ENCODE measurements at places on chromosomes 3 and 15.
A peak's percentile ranks its signal among the peaks of the same experiment; 100 is the strongest.

DNA sequence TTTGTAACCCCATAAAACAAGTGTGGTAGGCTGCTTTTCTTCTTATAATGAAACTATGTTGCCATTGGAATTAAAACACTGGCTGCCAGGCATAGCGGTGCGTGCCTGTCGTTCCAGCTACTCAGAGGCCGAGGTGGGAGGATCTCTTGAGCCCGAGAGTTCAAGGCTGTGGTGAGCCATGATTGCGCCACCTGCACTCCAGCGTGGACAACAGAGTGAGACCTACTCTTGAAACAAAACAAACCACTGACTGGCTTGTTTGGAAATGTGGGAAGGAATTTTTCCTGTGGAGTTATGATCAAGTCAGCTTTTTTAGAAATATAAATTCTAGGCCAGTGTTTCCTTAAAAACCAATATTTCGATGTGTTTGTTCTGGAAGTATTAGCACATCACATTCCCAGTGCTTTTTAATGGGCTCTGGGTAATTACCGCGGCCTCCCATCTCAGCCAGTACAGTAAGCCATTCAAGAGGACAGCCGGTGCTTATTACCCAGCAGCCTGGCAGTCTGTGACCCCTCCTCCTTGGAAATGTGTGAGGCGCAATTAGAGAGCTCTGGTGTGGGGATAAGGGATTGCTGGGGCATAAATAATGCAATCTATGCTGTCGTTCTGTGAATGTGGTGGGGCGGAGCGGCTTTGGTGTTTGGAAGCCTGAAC is 58.3 kb upstream of the TRAK1 start:
- DNase-seq, result no peak

DNA sequence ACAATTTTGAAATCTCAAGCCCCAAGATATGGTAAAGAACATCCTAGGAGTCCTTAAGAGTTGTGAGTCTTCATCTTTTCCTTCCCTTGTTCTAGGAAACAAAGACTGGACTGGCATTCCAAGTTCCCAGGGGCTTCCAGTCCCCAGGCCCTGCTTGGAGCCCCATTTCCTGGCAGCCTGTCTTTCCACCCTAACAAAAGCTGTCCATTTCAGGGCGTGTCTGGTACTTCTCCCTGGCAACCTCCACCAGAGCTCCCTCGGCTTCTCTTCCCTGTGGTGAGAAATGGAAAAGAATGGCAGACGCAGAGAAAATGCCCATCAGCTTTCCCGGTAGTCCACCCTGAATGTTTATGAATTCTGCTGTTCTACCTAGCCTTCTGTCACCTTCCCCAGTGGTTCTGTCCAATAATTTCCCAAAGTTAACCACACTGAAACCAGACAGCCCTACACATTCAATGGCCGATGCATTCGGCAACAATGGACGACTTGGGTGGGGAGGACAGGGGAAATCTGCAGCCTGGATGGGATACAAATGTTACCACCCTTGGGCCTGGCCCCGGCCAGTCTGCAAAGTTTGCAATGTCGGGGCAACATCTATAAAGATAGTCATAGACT is 6.8 kb downstream of the RAB6B start:
- DNase-seq, result peak; percentile 4

- DNase-seq, result no peak
Observed at GRCh38 chr3:169508426-169508825, 155.1 kb downstream of the MECOM start.

- DNase-seq, result peak; percentile 62
Observed at GRCh38 chr3:32239307-32240158, 1.1 kb downstream of the CMTM8 start.

DNA sequence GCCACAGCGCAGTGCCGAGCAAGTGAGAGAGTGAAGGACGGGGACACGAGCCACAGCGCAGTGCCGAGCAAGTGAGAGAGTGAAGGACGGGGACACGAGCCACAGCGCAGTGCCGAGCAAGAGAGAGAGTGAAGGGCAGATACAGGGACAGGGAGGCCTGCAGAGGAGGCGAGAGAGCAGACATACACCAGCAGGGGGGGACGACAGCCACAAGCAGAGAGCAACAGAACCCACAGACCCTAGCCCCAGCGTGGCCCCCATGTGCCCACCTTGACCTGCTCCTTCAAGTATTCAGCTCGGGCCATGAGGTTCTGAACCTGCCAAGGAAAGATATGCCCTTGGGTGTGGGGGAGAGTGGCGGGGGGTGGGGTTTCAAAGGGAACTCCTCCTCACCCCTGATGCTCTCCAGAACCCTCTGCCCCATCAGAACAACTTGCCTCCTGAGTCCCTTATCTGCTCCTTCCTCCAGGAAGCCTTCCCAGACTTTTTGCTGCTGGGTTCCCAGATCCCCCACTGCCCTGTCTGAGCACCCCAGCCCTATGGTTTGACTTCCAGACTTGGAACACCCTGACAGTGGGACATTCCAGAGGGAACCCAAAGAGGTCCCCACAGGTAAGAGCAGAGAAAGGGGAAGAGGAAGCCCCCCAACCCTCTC is 5.3 kb downstream of the ULK3 start:
- no peak for DNase-seq

- DNase-seq, result no peak
Observed at GRCh38 chr3:105497386-105497785, 130.7 kb downstream of the ALCAM start.

- no peak for DNase-seq
Observed at GRCh38 chr3:117695321-117695720, 985.7 kb downstream of the TUSC7 start.

- DNase-seq, result no peak
Observed at GRCh38 chr15:68379058-68379758, 52.8 kb downstream of the ITGA11 start.

DNA sequence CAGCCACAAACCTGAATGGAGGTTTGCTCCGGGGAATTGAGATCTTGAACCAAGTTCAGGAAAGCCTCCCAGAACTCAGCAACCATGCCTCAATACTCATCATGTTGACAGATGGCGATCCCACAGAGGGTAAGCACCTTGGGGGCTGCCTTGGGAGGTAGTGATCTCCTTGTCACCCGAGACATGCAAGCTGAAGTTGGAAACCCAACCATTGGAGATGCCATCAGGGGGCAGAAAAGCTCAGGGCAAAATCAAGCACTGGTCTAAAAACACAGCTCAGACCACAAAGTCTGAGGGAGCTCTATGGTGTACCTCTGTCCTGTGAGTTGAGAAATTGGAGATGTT is 5.8 kb downstream of the ITIH1 start:
- DNase-seq, result no peak

DNA sequence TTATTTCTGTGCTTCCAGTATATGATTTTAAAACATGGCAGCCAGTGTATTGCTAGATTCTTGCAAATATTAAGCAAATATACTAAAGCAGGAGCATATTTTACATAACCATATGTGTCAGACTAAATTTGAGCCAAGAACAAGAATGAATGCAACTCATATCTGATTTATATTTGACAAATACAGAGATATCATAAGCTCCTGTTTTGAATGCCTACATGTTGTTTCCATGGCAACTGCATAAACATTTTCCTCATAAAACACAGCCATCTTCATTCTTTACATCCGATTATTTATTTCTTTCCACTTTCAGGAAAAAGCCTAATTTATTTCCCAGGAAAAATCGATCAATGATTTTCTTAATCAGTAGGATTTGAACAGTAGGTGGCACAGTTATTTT is 172.2 kb upstream of the TSPAN3 start:
- no peak for DNase-seq

DNA sequence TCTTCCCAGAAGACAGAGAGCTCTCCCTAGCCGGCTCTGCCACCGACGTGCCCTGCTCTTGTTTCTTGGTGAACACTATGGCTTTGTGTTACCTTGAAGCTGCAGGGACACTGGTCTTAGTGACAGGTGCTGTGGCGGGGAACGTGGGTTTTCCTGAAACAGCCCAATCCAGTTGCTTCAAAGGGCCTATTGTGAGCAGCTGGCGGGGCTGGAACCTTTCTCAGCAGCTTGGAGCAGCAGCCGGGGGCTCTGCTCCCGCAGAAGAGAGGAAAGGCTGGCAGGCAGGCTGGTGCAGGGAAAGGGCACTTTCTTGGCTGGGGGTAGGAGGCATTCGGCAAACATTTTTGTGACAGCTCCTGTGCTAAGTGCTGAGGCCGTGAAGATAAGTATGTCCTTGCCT is 12.8 kb downstream of the MYZAP start:
- no peak for DNase-seq

- DNase-seq, result no peak
Observed at GRCh38 chr3:151404316-151404715, 19.8 kb upstream of the P2RY12 start.

DNA sequence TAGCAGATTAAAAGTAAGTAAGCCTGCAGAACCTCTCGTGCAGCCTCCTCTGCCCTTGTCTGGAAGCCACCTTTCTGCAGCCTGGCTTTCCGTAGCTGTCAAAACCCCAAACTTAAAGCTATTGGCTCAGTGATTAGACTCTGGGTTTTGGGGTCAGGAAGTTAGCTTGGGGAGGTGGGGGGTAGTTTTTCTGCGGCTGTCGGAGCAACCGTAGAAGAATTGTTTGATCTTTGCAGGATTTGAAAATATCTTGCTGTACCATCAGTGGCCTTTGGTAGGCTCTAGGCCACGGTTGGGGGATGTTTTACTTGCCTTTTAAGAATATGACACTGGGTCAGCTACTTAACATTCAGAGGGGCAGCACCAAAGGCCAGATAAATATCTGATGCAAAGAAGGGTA is 88.4 kb upstream of the RASGRP1 start:
- DNase-seq, result no peak

GRCh38 chr15:80154336-80154735 is 1.5 kb downstream of the FAH start:
- no peak for DNase-seq

DNA sequence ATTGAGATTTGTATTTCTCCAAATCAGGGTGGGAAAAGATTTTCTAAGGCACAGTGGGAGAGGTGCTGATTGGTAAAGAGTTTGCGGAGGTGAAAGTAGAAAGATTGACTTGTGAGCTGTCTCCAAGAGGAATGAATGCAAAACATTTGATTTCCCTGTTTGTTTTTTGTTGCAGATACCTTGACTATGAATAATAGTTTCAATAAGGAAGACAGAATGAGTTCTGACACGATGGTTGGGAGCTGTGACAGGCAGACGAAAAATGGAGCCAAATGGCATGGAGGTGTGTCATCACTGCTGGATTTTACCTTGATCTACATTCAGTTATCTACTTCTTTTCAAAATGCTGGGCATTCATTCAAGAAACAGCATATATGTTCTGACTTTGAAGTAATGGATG is 145.1 kb downstream of the NFKBIZ start:
- no peak for DNase-seq

DNA sequence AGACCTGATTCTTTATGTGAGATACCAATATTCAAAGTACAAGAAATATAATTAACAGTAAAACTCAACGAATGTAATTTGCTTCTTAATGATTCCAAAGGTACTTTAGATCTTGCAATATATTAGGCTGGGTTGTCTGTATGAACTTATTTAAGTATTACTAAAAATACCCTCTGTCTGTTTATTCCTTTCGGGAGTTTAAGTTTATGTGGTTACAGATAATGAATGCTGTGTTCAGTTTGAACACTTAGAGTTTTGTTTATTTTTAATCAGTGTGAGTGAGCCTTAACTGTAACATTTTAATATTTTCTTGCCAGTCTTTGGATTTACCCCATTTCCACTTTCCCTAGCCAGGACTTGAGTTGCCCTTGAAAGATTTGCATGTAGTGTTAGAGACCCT is 3.5 kb downstream of the PDE8A start:
- DNase-seq, result no peak

DNA sequence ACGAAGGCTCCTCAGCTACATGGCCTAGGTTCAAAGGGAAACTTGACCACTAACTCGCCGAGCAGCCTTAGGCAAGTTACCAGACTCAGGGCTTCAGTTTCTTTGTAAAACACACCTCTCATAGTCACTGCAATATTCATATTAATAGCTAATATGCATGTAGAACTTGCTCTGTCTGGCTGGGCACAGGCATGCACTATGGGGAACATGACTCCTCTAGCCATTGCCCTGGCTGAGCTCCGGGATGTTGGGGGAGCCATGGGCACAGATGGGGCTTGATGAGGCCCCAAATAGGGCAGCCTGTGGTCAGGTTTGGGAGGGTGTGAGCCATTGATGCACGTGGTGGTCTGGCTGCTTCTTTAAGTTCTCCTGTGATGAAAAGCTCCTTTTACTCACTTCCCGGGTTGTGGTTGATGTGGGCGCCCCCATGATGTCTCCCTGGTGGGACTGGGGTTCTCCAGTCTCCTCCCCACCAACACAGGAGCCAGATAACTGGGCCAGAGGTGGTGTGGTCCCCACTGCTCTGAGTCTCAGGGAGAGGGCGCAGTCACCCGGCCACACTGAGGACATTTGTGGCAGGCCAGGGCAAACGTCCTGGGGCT is 29.4 kb upstream of the DUSP7 start:
- DNase-seq, result no peak

- DNase-seq, result no peak
Observed at GRCh38 chr15:78928616-78929093, 16.2 kb downstream of the CTSH start.

GRCh38 chr15:29822684-29823459 is 604 bp upstream of the TJP1 start:
- DNase-seq, result peak; percentile 21

All from HEK293T (cell line).